ENCODE measurements at places on chromosomes 6 and 20. TPM values are rescaled to one million over a fixed set of nuclear protein-coding genes. Genes with fewer than 3 reads are reported as not detected.

Gene HLA-DOB
- 40.1 TPM for polyA plus RNA-seq

Gene ZNF831
- polyA plus RNA-seq: 2.9 TPM

Gene B3GALT4
- polyA plus RNA-seq: 14.9 TPM

Gene GPX5
- polyA plus RNA-seq: 0.05 TPM

Gene MYB
- polyA plus RNA-seq: 42.1 TPM

Gene PGBD1
- polyA plus RNA-seq: 4.5 TPM

Gene BPIFB1
- polyA plus RNA-seq: 0.55 TPM

Gene TRERF1
- polyA plus RNA-seq: 8.9 TPM

Gene C6orf58
- 0.25 TPM for polyA plus RNA-seq

Gene KIAA1755
- polyA plus RNA-seq: 5.5 TPM

Gene RFX6
- polyA plus RNA-seq: 0.05 TPM

Measured in thymus (tissue), 14 donors.